ENCODE measurements at places on chromosomes 4 and X.

- DNase-seq, result no peak
Measured at GRCh38 chr4:184817494-184818215, 8.1 kb downstream of the ACSL1 start.

DNA sequence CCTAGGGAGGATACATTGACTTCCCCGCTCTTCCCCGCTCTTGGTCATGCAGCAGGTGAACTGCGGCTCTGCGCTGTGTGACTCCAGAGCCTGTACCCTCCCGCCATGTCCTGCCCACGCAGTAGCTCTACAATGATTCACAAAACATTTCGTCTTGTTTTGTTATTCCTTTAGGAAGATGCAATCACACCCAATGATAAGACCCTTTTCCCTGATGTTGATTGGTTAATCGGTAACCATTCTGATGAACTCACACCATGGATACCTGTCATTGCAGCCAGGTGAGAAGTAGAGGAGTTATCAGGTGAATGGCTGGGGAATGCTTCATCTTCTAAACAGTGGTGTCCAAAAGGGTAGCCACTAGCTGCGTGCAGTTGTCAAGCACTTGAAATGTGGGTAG, 23.2 kb downstream of the TRMT44 start:
- no peak for DNase-seq

DNA sequence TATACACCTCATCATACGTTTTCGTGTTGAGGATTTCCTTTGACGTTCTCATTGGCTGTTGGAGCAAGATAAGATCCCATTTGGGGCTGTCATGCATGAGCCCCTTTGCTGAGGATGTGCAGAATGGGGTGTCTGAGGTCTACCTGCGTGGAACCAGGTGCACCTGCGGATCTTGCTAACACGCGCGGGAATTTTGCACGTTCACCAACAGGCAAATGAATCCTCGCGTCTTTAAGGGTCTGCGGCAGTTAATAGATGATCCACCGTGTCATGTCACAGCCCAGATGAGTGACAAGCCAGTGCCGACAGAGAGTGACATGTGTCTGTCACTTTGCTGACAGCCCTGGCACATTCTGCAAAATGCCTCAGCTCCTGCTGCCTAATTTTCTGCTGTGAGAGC, 56.3 kb upstream of the SHOX start:
- no peak for DNase-seq

GRCh38 chr4:56127716-56128115, 179.0 kb downstream of the CEP135 start:
- DNase-seq, result no peak

DNA sequence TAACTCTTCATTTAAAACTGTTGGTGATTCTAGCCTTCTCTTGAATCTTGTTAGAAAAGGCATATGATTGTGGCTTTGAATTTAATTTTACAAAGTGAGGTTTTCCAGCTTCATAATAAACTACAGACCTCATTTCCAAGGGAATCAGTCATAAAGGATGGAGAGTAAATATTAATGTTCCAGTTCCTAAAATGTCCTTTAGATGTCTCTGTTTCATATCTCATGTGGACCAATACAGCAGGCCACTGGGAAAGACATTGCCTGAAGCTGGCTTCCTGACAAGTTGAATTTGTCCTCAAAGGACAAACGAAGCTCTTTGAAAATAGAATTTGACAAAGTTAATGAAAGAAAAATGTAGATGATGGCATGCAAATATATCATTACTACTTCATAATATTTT, 125.4 kb downstream of the ZNF330 start:
- no peak for DNase-seq
